ENCODE measurements at places on chromosomes 4 and X.
A peak's percentile ranks its signal among the peaks of the same experiment; 100 is the strongest.

GRCh38 chr4:31408121-31408520, 688.0 kb downstream of the PCDH7 start:
- H3K4me3 ChIP-seq = no peak overlapping the region
- no peaks in the 10 kb centered on the region for H3K36me3 ChIP-seq

DNA sequence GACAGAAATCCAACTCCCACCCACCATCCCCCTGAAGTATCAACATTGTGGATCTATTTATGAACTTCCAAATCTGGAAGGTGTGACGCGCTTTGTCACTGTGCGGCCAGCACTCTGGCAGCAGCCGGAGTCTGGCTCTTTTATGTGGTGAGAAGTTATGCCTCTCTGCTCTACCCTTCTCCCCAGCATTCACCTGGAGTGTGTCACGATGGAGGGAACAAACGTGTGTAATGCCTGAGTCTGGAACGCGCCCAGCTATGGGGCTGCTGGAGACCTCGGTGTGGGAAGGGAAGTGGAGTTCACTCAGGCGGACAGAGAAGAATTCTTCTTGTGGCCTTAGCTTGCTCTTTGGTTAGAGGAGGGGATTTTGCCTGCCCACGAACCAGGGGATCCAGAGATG, 222.1 kb upstream of the RPL34 start:
- DNase-seq = no peak
- H3K36me3 ChIP-seq = no peaks in the 10 kb centered on the region
- no peaks in the 10 kb centered on the region for H3K4me1 ChIP-seq
- no peaks in the 10 kb centered on the region for H3K27me3 ChIP-seq

DNA sequence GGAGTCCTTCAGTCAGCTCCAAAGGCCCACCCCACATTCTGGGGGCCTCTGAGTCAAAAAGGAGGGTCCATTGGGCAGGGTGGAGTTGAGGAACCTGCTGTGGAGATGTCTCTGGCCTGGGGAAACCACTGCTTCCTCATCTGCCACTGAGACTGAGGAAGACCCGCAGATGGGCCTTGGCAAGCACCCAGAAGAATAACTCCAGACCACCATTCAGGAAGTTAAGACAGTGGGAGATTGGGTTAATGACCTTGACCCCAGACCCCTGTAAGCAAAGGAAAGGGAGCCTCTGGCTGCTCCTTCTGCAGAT, 8.1 kb upstream of the HSD17B10 start:
- peak overlapping the region; percentile 63 for H3K4me3 ChIP-seq
- no peak overlapping the region for H3K27ac ChIP-seq
- no peak for DNase-seq

GRCh38 chr4:153542834-153543233, 76.7 kb downstream of the TMEM131L start:
- H3K27me3 ChIP-seq = no peaks in the 10 kb centered on the region
- no peak overlapping the region for H3K27ac ChIP-seq
- H3K4me1 ChIP-seq = peaks cover 20% of the 10 kb centered on the region
- H3K36me3 ChIP-seq = no peaks in the 10 kb centered on the region

- no peaks in the 10 kb centered on the region for H3K27me3 ChIP-seq
- H3K36me3 ChIP-seq = no peaks in the 10 kb centered on the region
- H3K4me3 ChIP-seq = peak overlapping the region; percentile 34
- DNase-seq = peak; percentile 79
- peak overlapping the region; percentile 97 for H3K27ac ChIP-seq
Observed at GRCh38 chrX:154381271-154381670, 2.2 kb downstream of the EMD start.

DNA sequence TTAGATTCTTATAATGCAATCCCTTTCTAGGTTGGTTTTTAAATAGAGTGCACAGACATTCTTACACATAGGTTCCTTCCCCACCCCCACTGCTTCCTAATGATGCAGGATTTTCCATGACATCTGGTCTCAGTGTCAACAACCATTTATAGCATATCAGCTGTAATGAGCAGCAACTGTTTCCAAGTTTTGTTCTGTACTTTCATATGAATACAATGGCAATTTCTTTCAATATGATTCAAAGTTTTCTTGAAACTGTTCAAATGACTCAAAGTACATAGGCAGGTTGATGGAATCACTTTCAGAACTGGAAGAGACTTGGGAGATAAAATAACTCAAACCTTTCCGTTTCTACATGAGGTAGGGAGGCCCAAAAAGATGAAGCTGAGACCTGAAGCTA, 220.7 kb downstream of the CAMK2D start:
- H3K4me3 ChIP-seq = no peak overlapping the region
- H3K27ac ChIP-seq = no peak overlapping the region
- no peak for DNase-seq
- H3K36me3 ChIP-seq = no peaks in the 10 kb centered on the region
- H3K27me3 ChIP-seq = no peaks in the 10 kb centered on the region

DNA sequence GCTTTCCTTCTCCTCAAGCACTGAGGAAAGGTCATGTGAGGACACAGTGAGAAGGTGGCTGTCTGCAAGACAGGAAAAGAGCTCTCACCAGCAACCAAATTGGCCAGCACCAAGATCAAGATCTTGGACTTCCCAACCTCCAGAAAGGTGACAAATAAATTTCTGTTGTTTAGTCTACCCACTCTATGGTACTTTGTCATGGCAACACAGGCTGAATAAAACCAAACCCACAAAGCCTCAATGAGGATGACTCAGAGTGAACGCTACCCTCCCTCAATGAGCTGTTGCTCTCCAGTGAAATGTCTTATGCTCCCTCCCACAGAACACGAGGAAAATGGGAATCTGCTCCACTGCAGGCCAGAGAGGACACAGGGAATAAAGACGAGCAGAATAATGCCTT, 244.1 kb downstream of the RAB28 start:
- no peaks in the 10 kb centered on the region for H3K36me3 ChIP-seq
- no peak overlapping the region for H3K27ac ChIP-seq
- no peak for DNase-seq
- no peak overlapping the region for H3K4me3 ChIP-seq
- H3K4me1 ChIP-seq = no peaks in the 10 kb centered on the region

DNA sequence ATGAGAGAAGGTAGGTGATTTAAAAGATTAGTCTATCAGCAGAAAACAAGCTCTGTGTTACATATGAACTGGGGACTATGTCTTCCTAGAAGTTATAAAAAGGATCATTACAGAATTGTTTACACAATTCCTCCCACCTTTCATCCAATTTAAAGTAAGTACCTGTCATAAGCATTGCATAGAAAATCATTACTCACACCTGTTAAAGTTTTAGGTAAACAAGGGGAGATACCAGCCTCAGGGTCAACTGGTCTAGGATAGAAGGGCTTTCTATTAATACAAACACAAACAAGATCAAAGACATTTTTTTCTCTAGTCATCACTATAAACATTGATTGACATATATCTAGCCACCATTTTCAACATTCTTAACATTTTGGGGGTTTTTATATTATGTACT, 333.9 kb downstream of the ARHGAP24 start:
- H3K4me1 ChIP-seq = peaks cover 27% of the 10 kb centered on the region
- no peak for DNase-seq
- H3K4me3 ChIP-seq = no peak overlapping the region
- no peaks in the 10 kb centered on the region for H3K27me3 ChIP-seq
- no peaks in the 10 kb centered on the region for H3K36me3 ChIP-seq
- no peak overlapping the region for H3K27ac ChIP-seq

DNA sequence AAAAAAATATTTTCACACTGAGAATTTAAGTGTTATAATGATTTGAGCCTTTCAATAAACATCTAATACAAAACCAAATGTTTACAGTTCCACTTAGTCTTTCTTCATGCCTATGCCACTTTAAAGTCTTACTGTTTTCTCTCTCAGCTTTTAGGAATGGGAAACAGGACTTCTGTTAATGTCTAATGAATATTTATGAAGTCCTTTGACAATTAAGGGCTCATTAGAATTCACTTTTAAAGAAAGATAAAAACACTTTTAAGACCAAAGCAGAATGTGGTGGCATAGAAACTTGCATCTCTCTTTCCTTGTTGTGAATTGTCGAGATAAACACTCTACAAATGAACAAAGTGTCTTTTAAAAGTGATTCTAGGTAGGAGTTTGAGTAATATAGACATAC, 315.9 kb downstream of the BMPR1B start:
- no peaks in the 10 kb centered on the region for H3K36me3 ChIP-seq
- no peak overlapping the region for H3K4me3 ChIP-seq
- no peak overlapping the region for H3K27ac ChIP-seq
- no peak for DNase-seq
- H3K27me3 ChIP-seq = no peaks in the 10 kb centered on the region

GRCh38 chrX:9788911-9789310, 2.7 kb downstream of the SHROOM2 start:
- peaks cover 38% of the 10 kb centered on the region for H3K4me1 ChIP-seq
- H3K36me3 ChIP-seq = no peaks in the 10 kb centered on the region
- peaks cover 13% of the 10 kb centered on the region for H3K27me3 ChIP-seq
- H3K27ac ChIP-seq = peak overlapping the region; percentile 92
- H3K4me3 ChIP-seq = peak overlapping the region; percentile 43

DNA sequence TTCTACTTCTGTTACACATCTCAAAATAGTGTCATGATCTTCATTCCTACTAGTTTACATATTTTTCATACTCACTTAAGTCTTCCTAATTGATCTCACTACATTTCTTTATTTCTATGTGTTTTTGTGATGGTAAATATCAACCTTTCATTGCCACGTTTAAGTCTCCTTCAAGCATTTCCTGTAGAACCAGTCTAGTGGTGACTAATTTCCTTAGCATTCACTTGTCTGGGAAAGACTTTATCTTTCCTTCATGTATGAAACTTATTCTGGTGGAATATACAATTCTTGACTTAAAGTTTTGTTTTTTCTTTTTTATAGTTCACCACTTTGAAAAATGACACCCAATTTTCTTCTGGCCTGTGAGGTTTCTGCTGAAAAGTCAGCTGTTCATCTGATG, 181.4 kb upstream of the NEIL3 start:
- no peak overlapping the region for H3K27ac ChIP-seq
- DNase-seq = no peak
- no peaks in the 10 kb centered on the region for H3K36me3 ChIP-seq
- H3K4me1 ChIP-seq = no peaks in the 10 kb centered on the region
- H3K27me3 ChIP-seq = no peaks in the 10 kb centered on the region

Data from GM23338 (cell line).